GM12891 (cell line): ENCODE measurements at places on chromosomes 16 and 17.

DNA sequence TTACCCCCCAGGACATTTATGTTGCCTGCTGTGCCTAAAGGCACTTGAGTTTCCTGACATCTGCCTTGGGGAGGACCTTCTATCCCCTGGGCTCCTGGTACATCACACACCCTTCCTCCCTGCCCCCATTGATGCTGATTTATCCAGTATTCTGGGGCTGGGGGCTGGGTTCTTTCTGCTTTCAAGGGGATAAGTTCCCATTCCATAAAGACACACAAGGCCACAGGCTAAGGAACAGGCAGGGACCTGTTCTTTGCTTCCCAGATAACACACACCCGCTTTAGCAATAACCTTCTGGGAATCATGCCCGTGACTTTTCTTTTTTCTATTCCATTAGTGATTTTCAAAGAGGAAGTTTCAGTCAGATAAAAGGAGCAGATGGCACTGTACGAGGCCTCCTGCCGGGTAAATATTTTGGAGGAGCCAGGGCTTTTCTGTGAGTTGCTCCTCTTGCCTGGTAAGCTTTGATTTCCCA is 30.6 kb downstream of the CHD9 start:
- DNase-seq = no peak

DNA sequence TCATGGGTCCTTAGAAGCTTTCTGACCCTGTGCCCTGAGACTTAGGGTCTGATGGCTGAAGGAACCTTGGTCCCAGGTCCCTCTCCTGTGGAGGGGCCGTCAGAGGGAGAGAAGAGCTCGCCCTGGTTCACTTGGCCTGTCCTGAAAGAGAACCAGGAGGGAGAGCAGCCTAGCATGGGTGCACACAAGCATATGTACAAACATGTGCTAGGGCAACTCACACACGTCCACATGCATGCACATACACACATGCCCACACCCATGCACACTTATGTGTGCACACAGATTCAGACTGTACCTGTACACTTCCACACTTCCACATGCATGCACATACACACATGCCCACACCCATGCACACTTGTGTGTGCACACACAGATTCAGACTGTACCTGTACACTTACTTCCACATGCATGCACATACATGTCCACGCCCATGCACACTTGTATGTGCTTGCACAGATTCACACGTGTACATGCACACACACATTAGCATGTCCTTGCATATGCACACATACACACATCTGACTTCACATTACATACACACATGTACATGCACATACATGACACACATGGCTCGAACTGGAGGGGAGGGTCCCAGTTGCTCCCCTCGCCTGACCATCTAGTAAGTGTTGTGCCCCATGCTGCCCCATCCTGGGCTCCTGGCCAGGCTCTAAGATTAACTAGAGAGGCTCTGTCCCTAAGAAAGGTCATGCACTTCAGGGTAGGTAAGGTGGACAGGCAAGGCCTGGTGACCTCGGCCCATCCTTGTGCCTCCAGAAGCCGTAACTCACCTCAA is 122.0 kb downstream of the METRNL start:
- no peak for DNase-seq

- DNase-seq = no peak
These were observed 244.1 kb downstream of the PHKB start for GRCh38 chr16:47705266-47705665.

DNA sequence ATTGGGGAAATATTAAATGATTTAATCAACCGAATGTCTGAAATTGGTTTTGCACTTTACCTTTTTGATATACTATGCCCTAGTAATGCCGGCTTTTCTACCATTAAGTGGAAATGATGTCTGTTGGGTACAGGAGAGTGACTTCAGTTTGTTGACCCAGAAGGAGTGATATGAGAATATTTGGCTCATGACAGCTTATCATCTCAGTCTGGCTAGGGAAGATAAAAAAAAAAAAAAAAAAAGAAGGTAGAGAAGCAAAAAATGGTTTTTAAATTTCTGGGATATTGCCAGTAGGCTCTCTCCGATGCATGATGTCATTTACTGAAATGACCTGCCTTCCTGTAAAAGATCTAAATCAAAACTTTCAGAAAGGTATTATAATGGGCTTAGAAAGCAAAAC is 69.0 kb downstream of the CNTNAP4 start:
- no peak for DNase-seq

DNA sequence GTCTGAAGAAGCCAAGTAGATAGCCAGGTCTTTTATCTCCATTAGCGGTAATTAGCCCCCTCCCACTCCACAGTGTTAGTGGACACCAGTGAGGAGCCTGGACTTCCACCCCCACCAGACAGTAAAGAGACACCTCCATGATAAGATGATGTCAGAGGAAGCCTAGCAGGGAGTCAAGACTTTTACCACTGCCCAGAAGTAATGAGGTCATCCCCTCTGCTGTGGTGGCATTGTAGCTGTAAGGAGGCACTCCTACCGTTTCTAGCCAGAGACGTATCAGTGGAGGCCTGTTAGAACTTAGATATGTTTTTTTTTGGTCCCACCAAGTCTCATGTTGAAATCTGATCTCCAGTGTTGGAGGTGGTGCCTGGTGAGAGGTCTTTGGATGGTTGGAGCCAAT is 38.1 kb downstream of the PIK3R5 start:
- DNase-seq = no peak

- peak; percentile 14 for DNase-seq
These were observed 134.2 kb downstream of the HS3ST2 start for GRCh38 chr16:22948058-22948602.

- no peak for DNase-seq
These were observed 1.2 kb downstream of the ATMIN start for GRCh38 chr16:81036751-81037350.

DNA sequence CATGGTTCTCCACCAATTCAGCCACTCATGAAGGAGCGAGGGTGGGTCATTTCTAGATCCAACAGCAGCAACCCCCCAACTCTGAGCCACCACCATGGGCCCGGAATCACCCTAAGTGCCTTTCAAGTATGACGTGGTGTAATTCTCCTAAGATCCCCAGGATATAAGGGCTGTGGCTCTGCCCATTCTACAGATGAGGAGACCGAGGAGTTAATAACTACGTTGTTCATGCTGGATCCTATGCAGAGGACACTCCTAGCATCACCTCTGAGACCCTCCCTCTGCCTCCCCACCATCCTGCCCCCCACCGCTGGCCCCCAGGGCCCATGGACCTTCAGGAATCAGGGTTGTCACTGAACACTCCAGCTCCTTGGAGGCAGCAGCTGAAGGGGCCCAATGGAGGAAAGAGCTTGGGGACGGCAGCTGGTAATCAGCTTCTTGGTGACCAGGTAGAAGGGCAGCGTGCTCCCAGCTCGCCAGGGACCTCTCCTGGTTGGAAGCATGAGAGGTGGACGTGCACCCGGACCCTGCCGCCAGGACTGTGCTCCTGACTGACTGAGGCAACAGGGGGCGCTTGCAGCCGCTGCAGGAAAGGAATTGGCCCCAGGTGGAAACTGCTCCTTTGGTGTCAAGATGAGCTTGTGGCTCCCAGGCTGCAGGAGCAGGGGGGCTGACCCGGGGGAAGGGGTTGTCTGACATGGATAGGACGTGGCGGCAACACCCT is 28.2 kb upstream of the CACNG1 start:
- DNase-seq = no peak

GRCh38 chr17:64115822-64116534 is 14.0 kb downstream of the ERN1 start:
- DNase-seq = no peak

- peak; percentile 26 for DNase-seq
These were observed 1.2 kb downstream of the C16orf54 start for GRCh38 chr16:29744541-29745101.

- no peak for DNase-seq
These were observed 36.7 kb upstream of the CIBAR2 start for GRCh38 chr16:85148931-85149330.

- no peak for DNase-seq
These were observed 2.6 kb downstream of the ADCY9 start for GRCh38 chr16:4113358-4114256.

- DNase-seq = no peak
These were observed 155.2 kb upstream of the C17orf78 start for GRCh38 chr17:37220607-37220953.

- no peak for DNase-seq
These were observed 7.5 kb downstream of the STX1B start for GRCh38 chr16:31002862-31003341.

DNA sequence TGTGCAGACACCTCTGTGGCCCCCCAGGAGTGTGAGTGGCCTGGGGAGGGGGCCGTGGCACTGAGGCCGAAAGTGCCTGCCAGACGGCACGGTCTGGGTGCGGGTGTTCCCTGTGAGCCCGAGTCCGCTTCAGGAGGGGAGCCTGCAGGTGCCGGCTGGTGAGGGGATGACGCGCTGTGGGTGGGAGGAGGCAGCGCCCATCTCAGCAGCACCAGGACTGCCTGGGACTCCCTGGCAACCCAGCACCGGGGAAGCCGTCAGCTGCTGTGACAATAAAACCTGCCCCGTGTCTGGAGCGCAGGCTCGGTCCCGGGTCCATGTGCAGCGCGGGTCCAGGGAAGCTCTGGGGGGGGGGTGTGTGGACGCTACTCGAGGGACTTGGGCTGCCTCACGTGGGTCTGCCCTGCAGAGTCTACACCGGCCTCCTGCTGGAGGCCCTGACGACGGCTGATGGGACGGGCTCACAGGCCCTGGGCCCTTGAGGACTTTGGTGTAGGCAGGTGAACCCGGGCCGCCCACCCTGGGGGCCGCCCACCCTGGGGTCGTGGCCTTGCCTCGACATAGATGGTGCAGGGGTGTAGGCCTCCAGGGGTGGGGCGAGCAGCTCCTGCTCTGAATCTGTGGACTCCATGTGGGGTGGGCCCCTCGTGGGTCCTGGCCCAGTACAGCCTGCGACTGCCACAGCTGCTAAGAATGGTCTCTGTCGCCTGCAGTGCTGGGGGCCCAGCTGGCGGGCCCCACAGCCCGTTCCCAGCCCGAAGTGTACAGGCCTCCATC is 5.9 kb upstream of the RAB40C start:
- DNase-seq = no peak

- DNase-seq = peak; percentile 85
These were observed 922 bp upstream of the SLC2A4 start for GRCh38 chr17:7280519-7281073.

- DNase-seq = no peak
These were observed 118.1 kb downstream of the STXBP4 start for GRCh38 chr17:55086635-55087058.

- DNase-seq = no peak
These were observed 72.3 kb upstream of the CORO6 start for GRCh38 chr17:29694918-29695563.

- DNase-seq = no peak
These were observed 32.3 kb downstream of the TRPV2 start for GRCh38 chr17:16447676-16448075.

- no peak for DNase-seq
These were observed 48.0 kb downstream of the SRL start for GRCh38 chr16:4193920-4194319.

DNA sequence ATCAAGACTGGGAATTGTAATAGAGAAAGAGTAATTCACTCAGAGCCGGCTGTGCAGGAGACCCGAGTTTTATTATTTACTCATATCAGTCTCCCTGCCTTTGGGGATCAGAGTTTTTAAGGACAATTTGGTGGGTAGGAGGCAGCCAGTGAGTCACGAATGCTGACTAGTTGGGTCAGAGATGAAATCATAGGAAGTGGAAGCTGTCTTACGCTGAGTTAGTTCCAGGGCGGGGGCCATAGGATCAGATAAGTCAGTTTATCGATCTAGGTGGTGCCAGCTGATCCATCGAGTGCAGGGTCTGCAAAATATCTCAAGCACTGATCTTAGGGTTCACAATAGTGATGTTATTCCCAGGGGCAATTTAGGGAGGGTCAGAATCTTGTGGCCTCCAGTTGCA is 20.2 kb upstream of the GUCY2D start:
- no peak for DNase-seq

DNA sequence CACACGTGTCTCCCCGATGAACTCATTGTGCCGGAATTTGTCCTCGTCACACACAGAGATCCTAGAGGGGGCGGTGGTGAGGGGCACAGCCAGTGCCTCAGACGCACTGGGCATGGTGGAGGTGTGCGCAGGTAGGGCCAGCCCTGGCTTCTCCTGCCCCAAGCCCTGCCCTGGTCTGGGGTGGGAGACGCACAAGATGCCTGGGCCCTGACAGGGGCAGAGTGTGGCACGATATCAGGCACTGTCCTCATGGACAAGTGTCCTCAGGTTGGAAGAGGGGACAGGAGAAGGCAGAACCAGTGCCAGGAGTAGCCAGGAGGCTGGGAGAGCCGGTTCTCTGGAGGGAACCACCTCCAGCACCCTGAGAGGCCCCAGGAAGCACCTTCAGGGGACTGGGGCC is 20.0 kb downstream of the DOC2B start:
- no peak for DNase-seq

DNA sequence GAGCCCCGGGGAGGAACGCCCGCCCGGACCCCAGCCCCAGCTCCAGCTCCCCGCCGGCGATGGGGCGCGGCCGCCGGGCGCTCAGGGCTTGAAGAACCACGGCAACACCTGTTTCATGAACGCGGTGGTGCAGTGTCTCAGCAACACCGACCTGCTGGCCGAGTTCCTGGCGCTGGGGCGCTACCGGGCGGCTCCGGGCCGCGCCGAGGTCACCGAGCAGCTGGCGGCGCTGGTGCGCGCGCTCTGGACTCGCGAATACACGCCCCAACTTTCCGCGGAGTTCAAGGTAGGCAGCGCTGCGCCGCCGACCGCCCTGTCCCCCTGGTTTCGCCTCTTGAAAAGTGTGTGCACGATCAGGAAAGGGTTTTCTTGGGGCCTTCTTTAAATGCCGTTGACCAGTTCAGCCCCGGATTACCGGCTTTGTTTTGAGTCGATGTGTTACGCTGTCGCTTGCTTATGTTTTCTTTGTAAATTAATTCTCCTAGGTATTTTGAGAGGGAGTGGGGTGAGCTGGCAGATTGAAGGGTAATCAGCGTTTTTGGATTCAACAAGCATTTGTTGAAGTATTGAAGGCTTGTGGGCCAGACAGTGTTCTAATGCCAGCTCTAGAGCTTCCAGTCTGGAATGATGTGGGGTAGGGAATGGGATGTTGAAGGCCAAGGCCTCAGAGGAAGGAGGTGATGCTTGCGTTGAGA is 681 bp downstream of the USP43 start:
- DNase-seq = peak; percentile 42

DNA sequence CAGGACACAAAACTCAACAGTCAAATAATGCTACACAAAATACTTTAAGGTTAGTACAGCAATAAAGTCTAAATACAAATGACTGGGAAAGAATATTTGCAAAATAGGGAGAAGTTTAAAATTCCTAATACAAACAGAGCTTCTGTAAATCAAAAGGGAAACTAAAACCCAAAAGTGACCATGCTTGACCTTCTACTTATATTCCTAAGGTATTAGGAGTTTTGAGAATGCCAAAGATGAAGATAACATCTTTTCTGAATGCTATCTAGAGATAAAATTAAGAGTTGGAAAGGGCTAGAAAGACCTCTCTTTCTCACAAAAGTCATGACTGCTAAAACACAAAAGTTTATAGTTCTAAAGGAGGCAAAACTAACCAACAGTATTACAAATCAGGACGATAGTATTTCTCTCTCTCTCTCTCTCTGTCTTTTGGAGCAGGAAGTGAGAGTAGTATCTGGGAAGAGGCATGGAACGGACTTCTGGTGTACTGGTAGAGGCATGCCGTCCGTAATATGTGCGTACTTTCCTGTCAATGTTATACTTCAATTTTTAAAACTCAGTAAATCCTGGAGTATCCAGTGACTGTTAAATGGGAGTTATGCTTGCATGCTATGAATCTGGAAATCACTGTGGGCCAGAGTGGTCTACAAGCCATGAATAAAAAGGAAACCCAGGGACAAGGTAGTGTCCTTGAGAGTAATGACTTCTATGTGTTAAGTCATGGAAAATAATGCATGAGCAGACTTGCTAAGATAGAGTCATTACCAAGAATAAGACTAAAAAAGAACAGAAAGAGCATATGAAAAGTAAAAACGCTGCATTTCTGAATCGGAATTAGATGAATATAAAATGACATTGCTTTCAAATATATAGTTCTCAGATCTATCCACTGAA is 49.7 kb upstream of the ANKFY1 start:
- DNase-seq = no peak
